ENCODE measurements at places on chromosomes 3 and 15.

DNA sequence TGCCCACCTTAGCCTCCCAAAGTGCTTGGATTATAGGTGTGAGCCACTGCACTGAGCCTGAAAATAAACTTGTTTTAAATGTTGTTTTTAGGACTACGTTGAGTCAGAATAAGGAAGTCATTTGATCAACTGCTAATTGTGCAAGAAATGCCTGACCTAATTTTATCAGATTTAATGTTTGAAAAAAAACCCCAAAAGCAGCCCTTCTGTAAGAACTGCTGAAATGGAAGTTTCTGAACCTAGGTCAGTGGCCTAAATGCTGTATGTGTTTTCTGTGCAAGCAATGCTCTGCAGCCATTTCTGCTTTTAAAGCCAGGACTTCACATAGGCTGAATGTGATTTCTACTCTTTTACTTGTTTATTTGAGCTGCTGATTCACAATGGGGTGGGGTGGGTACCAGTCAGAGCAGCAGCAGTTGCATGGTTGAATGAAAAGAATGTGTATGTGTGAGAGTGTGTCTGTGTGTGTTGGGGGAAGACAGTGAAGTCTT is 6.6 kb downstream of the GPX1 start:
- DNase-seq = no peak

DNA sequence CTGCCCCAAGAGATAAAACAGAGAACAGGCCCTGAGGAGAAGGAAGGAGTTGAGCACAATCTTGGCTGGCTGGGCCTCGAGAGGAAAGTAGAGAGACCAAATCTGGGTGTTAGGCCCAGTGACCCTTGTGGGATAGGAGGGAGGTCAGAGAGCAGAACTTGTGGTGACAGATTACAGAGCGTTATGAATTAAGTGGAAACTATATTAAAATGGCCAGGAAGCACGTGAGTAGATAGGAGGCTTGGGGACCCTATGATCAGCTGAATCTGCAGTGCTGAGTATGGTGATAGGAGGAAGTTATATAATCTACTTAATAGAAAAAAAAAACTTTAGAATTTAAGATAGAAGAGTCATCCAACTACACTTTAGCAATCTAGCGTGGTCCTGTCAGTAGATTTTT is 30.0 kb downstream of the ST6GAL1 start:
- DNase-seq = no peak

- DNase-seq = no peak
Observed at GRCh38 chr3:150411106-150411460, 3.0 kb downstream of the TSC22D2 start.

- DNase-seq = no peak
Observed at GRCh38 chr3:184609476-184610244, 48.1 kb downstream of the EPHB3 start.

DNA sequence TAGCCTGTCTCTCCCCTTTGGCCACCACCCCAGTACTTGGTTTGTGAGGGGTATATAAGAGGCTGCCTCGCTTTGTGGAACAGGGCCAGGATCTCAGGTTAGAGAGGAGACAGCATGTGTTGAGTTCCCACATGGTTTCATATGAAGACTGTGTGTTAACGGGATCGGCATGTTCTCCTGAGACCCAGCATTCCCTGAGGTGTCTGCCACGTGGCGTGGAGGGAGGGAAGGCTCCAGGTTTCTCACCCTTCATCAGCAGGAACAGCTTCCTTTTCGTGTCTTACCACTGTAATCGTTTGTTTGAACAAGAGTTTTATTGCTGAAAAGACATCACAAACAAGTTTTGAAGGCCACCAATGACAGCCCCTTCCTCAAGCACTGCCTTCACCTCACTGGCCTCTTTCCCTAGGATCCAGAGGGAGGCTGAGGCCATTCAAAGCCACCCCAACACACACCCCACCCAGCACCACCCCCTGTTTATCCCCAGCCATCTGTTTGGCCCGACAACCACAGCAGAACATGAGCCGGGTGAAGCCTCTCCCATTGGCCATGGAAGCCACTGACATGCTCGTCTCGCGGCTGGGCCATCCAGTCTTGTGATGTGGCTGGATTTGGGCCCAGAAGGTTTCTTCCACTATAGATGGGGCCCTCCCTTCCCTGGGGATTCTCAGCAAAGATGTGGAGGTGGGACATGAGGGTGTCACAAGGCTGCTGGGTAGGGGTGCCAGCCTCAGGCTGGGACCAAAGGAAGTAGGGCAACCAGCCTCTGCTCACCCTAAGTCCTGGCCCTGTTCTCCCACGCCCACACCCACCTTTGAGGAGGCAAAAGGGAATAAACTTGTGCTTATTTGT is 10.0 kb downstream of the BHLHE40 start:
- no peak for DNase-seq

- no peak for DNase-seq
Observed at GRCh38 chr15:51874751-51875644, 45.5 kb downstream of the TMOD3 start.

DNA sequence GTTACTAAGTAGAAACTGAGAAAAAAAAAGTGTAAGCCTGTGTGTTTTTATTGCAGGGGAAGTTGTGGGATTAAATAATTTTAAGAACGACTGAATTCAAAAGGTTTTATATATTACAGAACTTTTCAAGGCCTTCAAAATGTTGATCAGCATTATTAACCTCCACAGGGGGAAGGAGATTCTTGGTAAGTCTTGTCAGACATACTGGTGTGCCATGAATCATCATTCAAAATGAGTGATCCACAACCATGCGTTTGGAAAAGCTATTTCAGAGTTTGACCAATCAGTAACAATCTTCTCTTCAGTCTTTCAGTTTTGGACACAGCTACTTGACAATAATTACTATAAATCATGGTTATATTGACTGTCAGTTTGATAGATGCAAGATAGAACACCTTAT is 70.2 kb downstream of the ADAMTS9 start:
- no peak for DNase-seq

GRCh38 chr3:45582430-45582829 is 12.1 kb upstream of the LIMD1 start:
- DNase-seq = no peak

GRCh38 chr15:65666257-65666656 is 44.5 kb downstream of the SLC24A1 start:
- DNase-seq = no peak

DNA sequence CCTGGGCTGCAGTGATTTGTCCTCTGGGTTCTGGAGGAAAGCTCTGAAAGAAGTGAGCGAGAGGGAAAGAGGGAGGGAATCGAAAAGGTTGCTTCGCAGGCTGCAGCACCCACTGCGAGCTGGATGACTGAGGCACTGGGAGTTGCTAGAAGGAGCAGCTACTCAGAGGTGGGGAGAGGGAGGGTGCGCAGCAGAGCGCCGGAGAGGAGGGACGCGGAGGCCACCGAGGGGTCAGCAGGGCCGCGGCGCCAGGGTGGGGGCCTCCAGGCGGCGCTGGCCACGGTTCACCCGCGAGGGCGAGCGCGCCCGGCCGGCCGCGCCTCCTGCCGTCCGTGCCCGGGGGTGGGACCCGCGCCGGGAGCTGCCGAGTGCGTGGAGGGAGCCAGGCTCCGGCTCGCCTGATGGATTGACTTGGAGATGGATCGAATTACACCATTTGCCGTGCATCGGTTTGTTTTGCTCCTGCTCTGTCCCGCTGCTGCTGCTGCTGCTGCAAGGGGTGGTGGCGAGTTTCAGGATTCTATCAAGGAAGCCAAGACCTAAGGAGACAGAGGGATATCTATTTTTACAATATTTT is at the start of gene SEMA6D:
TSS of gene SEMA6D (plus strand) at position 470 of the 577 bp plus-strand sequence. CDS start 42,294 bp downstream, outside the sequence.
- DNase-seq = peak; percentile 93

Data from glutamatergic neuron (in vitro differentiated cells).